Stimulated activated CD4-positive, alpha-beta T cell treated with anti-CD3 and anti-CD28 coated beads, Interleukin-4, amount 100 ng/mL, for 1 hour (primary cell): ENCODE measurements at places on chromosomes 11 and 22.
A peak's percentile ranks its signal among the peaks of the same experiment; 100 is the strongest.

- DNase-seq: no peak
These were observed 97.1 kb upstream of the NAV2 start for GRCh38 chr11:19615341-19616183.

GRCh38 chr22:35840302-35840739 is 122.6 kb downstream of the APOL5 start:
- no peak for DNase-seq

- DNase-seq: no peak
These were observed 73.6 kb upstream of the GDPD4 start for GRCh38 chr11:77375107-77375506.

DNA sequence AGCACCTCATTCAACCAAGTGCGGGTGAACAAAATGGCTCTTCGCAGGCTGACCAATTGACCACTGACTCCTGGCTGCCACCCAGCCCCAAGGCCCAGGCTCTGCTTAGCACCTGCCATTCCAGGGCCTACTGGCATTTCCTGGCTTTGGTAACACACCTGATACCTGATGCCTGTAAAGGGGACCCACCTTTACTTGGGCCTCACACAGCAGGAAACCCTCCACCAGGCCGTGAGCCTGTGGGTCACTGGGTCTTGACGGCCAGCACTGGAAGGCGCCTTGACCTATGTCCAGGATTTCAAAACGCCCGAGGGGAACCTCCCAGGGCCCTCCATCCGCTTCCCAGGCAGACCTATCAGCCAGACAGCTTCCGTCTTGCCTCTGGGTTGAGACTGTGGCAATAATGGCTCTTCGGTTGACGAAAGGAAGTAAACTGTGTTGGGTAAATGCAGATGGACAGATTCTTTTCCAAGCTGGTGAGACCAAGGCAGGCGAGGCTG is 16.8 kb upstream of the TMEM184B start:
- no peak for DNase-seq

DNA sequence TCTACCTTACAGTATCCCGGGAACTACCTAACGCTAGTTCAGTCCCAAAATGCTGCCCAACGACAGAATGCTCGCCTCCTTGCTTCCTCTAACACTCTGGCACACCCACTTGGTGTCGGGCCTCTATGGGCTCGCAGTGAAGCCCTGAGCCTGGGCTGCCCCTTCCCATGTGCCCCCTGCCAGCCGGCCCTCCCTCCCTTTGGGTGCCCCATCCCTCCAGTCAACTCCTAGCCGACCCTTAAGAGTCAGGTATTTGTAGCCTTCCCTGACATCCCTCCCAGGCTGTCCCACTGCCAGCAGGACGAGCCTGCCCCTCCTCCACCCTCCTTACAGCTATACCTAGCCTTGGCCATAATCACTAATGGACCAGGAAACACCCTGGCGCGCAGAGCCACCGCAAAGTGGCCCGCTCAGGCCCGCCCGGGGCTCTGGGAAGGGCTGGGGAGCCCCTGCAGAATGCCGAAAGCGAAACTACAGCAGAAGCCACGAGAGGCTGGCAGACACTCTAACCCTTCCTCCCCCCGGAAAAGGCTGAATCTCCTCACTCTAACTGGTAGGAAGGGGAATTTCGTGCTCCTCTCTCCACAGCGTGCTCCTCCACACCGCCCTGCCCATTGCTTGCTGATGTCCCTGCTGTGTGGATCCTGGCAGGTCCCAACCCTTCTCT is 8.2 kb downstream of the CBX7 start:
- DNase-seq: peak; percentile 51

GRCh38 chr11:119942583-119943297 is 195.2 kb downstream of the TRIM29 start:
- DNase-seq: no peak

DNA sequence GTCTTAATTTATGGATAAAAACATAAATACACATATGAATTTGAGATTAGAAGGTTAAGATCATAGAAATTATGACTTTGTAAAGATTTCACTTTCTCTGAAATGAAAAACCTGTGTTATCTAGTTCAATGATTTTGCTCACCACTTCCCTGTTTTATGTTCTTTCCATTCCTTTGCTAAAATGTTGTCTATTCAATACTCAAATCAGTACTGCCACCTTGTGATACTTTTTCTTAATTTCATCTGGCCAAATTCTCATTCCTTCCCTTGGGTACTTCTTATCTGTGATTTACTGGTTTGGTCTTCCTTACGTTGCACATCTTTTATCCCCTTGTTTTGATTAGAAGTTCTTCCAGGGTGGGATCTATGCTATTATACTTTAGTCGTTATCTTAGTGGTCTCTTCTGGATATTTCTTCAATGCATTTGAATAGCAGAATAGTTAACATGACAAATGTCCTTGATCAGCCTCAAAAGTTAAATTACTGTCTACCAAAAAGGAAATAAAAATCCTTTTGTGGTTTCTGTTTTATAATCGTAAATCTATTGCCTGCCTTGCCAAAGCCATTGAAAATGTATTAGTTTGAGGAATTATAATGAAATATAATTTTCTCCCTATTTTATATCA is 197.0 kb downstream of the PGR start:
- DNase-seq: no peak

- DNase-seq: peak; percentile 62
These were observed 658 bp upstream of the ARFGAP2 start for GRCh38 chr11:47177229-47177845.

GRCh38 chr22:17972385-17973191 is 51.8 kb downstream of the MICAL3 start:
- DNase-seq: no peak
